Left ventricle myocardium inferior (tissue), 1 donor: ENCODE measurements at places on chromosomes 7 and 10. TPM values are rescaled to one million over a fixed set of nuclear protein-coding genes. Genes with fewer than 3 reads are reported as not detected.

DNA sequence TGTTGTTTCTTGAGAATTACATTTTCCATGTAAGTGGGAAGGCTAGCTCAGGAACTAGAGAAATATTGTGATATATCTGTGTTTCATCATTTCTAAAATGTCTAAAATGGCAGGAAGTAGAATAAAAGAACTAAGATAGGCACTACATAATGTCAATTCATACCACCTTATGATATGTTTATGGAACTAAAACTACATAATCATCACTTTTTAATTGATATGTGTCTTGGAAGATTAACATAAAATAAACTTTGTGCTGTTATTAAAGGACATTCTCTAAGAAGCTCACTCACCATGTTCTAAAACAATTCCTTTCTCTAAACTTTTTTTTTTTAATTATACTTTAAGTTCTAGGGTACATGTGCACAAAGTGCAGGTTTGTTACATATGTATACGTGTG lies 83.5 kb upstream of the TAS2R16 start:
- no peak for DNase-seq

- no peak for DNase-seq
These were observed 66.8 kb downstream of the TMEM168 start for GRCh38 chr7:112723416-112723815.

DNA sequence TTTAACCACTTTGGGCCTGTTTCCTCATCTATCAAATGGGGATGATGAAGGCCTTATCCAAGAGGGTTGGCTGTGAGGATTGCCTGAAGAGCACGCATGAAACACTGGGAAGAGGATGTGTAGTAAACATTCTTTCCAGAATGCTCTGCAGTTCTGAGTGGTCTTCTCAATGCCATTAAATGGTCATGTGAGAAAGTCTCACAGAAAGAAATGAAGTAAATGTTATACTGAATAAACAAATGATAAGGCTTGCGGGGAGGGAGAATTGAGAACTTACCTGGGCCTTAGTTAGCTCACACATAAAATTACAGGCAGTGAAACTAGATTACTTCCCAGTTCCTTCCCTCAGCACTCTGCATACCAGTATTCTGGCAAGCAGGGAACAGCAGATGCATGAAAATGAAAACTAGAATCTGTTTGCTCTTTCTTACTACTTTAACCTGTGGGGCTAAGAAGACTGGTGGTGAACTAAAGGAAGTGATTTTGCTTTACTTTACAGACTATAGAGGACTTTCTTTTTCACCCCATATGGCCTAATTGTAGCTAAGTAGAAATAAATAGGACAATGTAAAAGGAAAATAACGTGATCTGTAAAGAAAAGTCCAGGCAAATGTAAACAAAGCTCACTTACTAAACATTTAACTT lies 135.3 kb upstream of the CCDC6 start:
- no peak for DNase-seq

GRCh38 chr10:132390921-132391675 lies 5.9 kb upstream of the PWWP2B start:
- peak; percentile 7 for DNase-seq

The NPFFR1 gene
- not detected for total RNA-seq

The HPS1 gene
- 31.9 TPM for total RNA-seq

The OR2A42 gene
- not detected for total RNA-seq

DNA sequence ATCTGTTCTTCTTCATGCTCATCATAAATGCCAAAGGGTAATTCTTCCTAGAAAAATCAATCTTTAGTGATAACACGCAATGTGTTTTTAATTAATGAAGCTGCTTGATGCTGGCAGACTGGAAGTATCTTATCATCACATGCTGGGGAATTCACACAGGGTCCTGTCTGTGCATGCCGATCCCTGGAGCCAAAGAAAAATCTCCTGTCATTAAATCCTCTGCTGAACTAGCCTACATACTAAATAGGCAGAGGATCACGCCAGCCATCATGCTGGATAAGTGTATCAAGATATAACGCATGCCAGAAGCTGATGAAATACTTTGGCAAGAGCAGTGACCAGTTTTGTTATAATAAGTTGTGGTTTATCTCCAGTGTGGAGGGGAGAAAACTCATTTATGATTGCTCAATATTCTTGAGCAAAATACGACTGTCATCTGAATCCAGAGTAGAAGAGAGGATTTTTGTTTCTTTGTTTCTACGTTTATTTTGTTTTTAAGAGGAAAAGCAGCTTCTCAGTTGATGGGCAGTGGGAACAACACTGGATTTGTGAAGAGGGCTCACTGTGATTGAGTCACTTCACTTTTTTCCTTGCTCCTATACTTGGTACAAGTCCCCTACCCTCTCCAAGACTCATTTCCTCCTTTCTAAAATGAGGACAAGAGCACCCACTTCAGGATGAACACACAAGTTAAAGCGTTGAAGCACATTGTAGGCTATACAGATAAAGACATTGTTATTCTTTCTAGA lies 649.1 kb downstream of the TNS3 start:
- DNase-seq, result no peak

The PAPOLB gene
- 0.05 TPM for total RNA-seq

- no peak for DNase-seq
These were observed 162.2 kb downstream of the ARHGAP21 start for GRCh38 chr10:24561453-24561852.

DNA sequence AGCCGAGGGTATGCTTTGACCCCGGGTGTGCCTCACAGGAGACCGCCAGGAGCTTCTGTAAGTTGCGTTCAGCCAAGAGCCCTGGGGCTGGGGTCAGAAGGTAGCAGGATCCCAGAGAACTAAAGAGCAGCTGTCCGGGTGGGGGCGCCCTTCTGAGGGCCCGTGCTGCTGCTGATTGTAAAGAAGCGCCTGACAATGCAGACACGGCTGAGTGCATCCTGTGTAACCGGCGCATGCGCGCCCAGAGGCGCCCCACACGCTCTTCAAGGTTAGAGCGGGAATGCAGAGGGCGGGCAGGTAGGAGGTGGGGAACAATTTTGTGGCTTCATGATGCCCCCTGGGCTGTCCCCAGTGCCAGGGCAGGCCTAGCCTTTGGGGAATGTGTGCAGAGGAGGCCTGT lies 210.2 kb upstream of the CTBP2 start:
- no peak for DNase-seq

DNA sequence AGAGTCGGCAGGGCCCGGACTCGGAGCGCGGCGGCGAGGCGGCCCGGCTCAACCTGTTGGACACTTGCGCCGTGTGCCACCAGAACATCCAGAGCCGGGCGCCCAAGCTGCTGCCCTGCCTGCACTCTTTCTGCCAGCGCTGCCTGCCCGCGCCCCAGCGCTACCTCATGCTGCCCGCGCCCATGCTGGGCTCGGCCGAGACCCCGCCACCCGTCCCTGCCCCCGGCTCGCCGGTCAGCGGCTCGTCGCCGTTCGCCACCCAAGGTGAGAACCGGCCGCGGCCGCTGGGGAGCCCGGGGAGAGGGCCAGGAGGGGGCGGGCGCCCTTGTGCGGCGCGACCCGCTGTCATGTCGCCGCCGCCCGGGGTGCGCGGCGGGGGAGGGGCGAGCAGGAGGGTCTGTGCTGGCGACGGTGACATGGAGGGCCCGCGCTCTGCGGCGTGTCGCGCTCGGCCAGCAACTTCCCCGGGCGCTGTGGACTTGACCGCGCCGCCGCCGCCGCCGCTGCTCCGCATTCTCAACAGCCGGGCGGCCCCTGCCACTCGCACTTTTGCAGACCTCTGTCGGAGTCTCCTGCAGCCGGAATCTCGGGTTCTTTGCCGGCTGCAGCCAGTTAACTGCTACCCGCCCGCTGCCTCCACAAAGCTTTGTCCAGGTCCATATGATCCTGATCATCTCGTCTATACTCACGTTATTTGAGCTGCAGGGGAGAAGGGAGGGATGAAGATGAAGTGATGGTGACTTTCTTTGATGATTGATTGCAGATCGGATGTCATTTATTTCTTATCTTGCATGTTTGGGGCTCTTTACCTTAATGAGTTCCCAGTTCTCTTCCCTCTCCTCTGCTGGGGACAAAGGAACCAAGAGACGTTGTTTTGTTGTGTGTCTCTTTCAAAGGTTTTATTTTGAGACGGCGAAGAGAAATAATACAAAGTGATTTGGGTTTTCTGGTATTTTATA lies 869 bp downstream of the TRIM24 start:
- DNase-seq, result peak; percentile 54

DNA sequence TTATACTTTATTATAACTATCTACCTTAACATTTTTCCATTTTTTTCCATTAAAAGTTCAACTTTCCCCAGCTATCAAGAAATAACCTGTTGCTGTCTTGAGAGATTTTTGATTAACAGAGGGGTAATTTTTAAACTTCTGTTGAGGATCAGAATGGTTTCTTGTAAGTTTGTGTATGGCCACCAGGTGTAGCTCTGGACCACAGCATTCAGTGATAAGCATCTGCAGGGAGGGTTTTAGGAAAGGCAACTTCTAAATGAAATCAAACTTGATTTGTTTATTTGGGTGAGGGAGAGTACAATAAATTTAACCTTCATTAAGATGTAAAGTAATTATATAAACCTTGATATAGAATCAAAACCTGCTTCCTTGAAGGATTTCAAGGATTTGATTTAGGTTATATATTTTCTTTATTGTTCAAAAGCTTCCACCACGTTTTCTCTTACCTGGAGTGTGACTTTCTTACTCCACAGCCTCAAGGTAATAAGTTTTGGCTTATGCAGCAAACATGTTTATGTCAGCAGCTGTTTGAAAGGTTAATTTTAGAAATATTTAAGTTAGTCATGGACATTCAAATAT lies 153.3 kb downstream of the STK31 start:
- no peak for DNase-seq

The NODAL gene
- 0.16 TPM for total RNA-seq

DNA sequence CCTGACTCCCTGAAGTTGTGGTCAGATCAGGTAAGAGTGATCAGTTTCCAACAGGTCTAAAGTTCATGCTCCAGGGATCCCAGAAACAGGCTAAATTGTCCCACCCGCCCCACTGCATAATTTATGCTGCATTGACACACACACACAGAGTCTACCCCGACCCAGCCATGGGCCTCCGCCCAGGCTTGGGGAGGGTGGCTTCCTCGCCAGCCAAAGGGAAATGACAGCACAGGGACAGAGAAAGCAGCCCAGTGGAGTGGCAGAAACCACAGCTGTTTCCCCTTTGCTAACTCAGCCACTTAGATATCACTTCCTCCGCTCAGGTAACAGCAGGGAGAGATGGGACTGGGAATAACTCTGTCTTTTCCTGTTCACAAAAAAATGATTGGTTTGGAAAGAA lies 9.4 kb downstream of the SH3PXD2A start:
- no peak for DNase-seq

- DNase-seq, result no peak
These were observed 26.9 kb downstream of the ADCY1 start for GRCh38 chr7:45601094-45601493.

- no peak for DNase-seq
These were observed 24.2 kb downstream of the MYPN start for GRCh38 chr10:68133523-68133922.

DNA sequence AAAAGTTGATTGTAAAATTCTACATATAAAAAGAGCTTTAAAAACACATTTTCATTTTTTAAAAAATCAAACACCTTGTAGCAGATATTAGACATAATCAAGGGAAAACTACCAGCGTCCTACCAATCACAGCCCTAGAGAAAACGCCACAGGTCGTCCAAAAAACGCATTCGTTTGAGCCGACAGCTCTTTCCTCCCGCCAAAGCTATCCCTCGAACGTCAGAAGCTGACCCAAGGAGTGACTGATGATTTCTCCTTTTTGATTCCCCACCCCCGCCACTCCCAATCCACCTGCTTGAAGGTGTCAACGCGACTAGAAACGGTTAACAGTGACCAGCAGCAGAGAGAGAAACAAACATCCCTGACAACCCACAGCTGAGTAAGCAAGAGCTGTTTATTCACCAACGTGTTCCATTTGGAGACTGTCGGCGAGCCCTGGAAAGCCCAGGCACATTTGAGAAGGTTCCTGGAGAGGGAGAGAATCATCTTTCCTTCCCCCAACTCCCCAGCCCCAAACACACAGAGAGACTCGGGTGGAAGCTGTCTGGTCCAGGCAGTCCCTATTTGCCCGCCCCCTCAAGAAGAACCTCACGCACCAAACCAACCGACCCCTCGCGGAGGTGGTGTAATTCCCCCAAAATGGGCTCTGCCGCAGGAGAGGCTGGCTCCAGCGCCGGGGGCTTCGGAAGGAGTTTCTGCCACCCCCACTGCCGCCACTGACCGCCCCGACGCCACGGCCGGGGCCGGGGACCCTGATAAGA lies 622 bp downstream of the CPEB3 start:
- DNase-seq, result peak; percentile 31

The PIP4K2A gene
- total RNA-seq, result 12.6 TPM

DNA sequence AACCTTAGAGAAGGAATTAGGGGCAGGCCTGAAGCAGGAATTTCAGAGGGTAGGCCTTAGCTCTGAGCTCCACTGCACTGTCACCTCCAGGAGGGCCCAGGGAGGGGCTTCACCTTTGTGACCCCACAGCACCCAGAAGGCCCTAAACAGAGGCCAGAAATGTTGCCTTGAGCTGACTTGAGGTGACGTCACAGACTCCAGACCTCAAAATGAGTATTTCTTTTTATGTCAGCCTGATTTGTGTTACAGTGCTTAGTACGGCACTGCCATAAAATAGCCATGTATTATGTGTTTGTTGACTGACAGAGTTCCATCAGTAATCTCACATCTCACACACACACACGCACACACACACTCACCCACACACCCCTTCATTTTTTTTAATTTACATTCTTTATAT lies 211.2 kb downstream of the CCDC3 start:
- no peak for DNase-seq

DNA sequence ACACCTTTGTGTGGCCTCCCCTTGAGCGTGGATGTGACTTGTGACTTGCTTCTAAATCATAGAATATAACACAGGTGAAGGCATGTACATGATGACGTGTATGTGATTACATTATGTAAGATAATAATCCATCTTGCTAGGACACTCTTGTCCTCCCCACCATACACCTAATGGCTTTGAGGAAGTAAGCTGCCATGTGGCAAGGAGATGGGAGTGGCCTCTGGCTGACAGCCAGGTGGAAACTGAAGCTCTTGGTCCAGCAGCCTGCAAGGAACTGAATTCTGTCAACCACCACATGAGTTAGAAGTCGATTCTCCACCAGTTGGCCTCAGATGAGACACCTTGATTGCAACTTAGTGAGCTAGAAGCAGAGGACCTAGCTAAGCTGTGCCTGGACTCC lies 67.4 kb upstream of the ELN start:
- DNase-seq, result no peak
